ENCODE measurements at places on chromosomes 5 and 9. TPM values are rescaled to one million over a fixed set of nuclear protein-coding genes. Genes with fewer than 3 reads are reported as not detected.

Gene KCTD16
- total RNA-seq, result 2.5 TPM

Gene OMD
- total RNA-seq, result 52.4 TPM

DNA sequence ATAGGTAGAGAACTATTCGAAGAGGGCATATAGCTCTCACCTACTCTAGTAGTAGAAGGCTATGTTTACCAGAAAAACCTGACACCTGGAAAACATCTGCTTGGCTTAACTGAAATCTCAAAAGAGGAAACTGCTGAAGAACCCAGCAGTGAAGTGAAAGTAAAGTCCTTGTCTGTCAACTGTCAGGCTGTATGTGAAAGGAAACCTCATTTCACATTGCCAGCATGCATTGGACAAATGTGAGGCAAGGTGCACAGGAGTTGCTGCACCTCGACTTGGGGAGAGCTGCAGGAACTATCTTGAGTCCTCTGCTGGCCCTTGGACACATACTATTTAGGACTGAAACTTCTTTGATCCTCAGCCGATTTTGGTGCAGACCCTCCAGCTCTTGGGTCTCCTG lies 53.3 kb downstream of the NREP start:
- no peak for DNase-seq

GRCh38 chr9:114282104-114282485 lies 40.8 kb upstream of the ORM1 start:
- no peak for DNase-seq

DNA sequence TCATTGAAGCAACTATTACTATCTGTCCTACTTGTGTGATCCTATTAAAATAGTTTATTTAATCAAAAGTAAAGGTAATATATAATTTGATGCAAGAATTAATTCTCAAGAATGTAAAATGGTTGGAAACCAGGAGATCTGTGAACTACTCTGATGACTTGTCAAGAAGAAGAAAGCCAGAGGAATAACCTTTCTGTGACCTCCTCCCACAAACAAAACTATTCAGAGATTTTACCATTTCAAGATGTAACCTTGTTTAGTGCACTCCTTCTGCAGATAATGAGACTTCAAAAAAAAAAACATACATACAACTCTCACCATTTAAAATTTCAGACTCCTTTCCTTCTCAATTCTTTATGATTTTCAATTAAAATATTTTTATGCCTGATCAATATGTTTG lies 79.5 kb downstream of the RFX3 start:
- no peak for DNase-seq

DNA sequence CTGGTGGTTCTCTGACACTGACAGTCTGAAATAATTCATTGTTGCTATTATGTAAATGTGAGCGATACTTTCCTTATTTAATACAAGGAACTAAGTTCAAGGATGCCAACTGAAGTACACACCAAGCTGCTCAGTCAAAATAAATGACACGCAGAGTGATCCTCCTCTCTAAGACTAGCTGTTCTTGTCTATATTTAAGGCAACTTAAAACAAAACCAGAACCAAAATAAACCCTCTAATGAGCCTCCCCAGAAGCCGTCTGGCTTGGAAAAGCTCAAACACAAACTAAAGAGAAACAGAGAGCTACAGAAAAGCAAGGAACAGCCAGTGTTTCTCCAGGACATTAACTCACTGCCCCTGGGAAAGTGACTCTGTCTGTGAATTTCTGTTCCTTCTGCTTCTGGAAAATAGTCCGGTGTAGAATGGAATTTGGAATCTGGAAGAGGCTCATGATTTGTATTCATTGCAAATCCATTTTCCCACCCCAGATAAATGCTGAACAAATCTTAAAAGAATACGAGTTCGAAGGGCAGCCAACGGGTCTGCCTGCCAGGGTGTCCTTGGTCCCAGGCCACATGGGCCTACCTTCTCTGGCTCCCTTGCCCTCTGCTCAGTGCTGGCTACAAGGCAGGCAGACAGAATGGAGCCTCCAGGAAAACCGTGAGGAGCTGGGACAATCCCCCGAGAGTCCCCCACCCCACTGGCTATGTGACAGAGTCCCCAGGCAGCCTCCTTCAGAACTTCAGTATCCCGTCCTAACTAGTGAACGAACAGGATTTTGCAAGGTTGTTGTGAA lies 14.8 kb downstream of the GGTA1 start:
- DNase-seq, result no peak

Gene LHX3
- total RNA-seq, result not detected

GRCh38 chr5:143970159-143970558 lies 158.2 kb downstream of the HMHB1 start:
- no peak for DNase-seq

GRCh38 chr9:82382887-82383616 lies 394.5 kb downstream of the SPATA31D1 start:
- no peak for DNase-seq

DNA sequence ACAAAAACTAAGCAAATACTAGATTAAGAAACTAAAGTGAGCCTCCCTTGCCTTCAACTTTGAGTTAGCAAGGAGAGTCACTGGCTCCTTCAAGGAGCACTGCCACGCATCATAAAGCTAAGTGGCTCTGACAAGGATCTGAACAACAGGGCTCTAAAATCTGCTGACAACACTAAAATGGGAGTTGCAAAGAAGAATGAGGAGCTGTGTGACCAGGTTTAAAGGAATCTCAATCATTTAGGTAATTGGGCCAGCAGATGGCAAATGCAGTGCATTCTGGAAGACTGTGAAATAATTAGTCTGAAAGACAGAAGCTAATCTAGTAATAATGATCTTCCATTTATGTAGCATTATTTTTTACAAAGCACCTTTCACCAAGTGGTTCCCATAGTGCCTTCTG lies 297.0 kb upstream of the TAS2R1 start:
- peak; percentile 52 for DNase-seq

GRCh38 chr9:10690546-10690945 lies 77.7 kb upstream of the PTPRD start:
- no peak for DNase-seq

Gene SHISAL2B
- total RNA-seq, result not detected

DNA sequence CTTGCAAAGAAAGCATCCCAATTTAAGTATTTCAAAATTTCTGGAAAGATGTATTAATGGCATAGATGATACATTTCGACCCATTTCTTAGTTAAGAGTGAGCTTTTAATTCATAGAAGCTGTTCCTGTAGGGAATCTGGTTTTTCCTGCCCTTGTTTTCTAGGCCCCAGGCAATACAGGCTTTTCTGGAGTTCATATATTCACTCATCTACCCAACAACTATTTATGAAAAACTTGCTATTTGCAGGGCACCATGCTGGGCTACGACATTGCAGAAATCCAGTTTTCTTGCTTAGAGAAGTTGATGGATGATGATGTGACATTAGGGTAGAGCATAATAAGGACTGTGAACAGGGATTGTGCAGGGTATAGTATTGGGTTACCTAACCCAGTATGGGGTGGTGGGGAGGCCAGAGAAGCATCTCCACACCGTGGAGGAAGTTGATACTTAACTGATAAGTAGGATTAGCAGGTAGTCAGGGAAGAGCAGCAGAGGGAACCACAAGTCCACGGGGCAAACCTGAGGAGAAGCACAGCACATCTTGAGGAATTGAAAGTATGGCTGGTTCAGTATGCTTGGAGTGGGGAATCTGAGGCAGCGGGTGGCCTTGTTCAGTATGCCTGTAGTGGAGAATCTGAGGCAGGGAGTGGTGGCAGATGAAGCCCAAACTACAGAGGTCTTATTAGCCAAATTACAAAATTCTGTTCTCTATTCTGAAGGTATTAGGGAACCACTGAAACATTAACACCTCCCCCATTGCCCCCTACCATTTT lies 247.5 kb downstream of the ARRDC3 start:
- no peak for DNase-seq

- DNase-seq, result no peak
Observed at GRCh38 chr9:114910541-114910940, 19.9 kb downstream of the TNFSF8 start.

DNA sequence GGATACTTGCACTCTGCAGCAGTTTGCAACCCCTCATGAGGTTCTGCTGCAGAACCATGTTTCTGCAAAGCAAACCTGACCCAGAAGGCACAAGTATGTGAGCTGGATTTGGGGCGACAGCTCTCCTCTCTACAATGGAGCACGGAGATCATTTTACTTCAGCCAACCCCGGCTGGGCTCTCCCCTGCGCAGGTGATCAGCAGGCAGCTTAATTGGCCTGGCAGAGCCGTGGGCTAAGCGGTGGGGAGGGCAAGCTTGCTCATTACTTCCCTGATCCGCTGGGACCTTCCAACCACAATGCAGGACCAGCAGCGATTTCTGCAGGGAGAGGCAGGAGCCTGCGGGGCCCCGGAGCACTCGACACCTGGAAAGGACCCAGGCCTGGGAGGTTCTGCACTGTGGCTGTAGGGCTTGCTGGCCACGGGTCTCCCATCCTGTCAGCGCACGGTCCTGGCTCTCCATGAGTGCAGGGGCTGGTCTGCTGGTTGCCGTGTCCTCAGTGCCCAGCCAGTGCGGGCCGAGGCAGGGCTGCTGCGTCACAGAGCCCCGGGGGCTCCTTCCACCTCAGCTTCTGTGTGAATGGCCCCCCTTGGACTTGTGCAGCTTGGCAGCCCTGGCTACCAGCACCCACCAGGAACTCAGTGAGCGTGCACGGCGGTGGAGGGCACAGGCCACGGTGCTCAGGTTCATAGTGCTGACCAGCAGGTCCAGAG lies 51.8 kb upstream of the RAPGEF1 start:
- DNase-seq, result no peak

DNA sequence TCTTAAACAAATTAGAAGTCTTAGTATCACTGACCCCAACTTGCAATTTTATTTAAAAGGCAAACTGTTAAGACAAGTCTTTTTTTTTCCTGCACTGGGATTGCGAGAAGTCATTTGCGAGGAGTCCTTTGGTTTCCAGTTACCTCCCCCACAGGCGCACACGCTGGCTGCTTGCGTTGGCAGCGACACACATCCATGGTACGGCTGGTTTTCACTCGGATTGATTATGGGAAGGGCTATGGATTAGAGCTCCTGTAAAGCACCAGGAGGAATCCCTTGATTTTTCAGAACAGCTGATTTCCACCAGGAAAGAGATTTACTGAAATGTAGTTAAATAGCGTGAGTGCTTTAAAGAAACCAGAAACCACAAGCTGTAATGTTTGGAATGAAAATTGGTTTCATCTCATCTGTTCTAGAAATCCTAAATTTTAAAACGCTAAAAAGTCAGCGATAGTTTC lies 737 bp downstream of the SLC1A3 start:
- peak; percentile 35 for DNase-seq

DNA sequence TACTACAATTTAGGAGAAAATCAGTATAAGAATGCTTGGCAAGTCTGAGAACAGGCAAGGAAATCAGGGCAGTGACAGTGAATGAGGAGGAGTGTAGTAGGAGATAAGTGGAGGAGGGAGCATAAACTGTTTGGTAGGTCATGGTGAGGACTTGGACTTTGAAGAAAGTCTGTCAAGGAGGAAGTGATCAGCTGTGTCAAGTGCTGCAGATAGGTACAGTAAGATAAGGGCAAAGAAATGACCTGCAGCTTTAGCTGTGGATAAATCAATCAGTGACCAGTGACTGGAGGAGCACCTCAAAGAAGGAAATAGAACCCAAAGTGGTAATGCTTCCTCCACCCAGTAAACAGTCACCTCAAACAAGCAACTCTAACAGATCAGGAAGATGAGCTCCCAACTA lies 106.3 kb downstream of the RAPGEF6 start:
- DNase-seq, result no peak

DNA sequence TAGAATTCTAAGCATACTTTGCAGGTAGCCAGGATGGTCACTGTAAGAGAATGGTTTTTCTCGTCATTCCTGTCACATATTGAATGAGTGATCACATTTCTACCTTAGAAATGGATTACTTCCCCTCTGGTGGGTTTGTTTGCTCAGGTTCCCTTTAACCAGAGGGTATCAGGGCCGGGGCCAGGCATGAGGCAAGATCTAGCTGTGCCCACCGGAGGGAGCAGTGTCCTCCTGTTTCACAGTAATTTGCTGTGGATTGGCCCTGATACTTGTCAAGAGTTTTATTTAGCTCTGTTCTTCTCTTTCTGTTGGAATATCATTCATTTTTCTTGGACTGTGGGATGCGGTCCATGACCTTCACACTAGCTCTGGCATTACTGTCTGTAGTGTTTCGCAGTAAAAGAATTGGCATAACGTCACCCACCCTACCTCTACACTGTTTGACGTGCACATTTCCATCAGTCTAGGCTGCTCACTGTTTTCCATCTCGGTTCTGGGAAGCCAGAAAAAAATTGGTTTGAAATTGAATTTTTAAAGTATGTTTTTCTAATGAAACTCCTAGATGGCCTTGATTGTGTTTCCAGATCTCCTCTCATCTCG lies 42.4 kb upstream of the ZBED3 start:
- DNase-seq, result peak; percentile 68

- no peak for DNase-seq
Observed at GRCh38 chr9:38073882-38074281, 4.9 kb upstream of the SHB start.

Gene SKIC3
- 111 TPM for total RNA-seq

- no peak for DNase-seq
Observed at GRCh38 chr5:61588216-61588615, 256.2 kb downstream of the ZSWIM6 start.

Gene ZNF883
- total RNA-seq, result 0.78 TPM

- DNase-seq, result peak; percentile 51
Observed at GRCh38 chr5:178372142-178372571, 139.6 kb upstream of the PHYKPL start.

- DNase-seq, result peak; percentile 6
Observed at GRCh38 chr9:35729700-35730485, 2.1 kb downstream of the TLN1 start.

Data from thyroid gland (tissue), 4 donors.